ENCODE measurements at places on chromosomes 1 and 21. TPM values are rescaled to one million over a fixed set of nuclear protein-coding genes. Genes with fewer than 3 reads are reported as not detected.

DNA sequence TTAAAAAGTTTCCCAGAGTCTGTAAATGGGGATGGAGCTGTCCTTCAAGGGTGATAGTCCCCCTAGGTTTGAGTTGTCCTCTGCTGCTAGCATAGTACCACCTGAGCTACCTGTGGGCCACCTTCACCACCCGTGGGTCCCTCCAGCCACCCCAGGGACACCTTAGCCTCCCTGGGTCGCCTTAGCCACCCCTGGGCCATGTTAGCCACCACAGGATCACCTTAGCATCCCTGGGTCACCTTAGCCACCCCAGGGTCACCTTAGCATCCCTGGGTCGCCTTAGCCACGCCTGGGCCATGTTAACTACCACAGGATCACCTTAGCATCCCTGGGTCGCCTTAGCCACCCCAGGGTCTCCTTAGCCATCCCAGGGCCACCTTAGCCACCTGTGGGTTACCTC lies 67.1 kb downstream of the ADARB1 start:
- H3K36me3 ChIP-seq = peaks cover 11% of the 10 kb centered on the region
- no peak for DNase-seq
- H3K27me3 ChIP-seq = no peaks in the 10 kb centered on the region
- H3K4me1 ChIP-seq = no peaks in the 10 kb centered on the region
- H3K27ac ChIP-seq = no peak overlapping the region

Gene DNAJC28
- 0.17 TPM for total RNA-seq

Gene SAMD13
- total RNA-seq = not detected

DNA sequence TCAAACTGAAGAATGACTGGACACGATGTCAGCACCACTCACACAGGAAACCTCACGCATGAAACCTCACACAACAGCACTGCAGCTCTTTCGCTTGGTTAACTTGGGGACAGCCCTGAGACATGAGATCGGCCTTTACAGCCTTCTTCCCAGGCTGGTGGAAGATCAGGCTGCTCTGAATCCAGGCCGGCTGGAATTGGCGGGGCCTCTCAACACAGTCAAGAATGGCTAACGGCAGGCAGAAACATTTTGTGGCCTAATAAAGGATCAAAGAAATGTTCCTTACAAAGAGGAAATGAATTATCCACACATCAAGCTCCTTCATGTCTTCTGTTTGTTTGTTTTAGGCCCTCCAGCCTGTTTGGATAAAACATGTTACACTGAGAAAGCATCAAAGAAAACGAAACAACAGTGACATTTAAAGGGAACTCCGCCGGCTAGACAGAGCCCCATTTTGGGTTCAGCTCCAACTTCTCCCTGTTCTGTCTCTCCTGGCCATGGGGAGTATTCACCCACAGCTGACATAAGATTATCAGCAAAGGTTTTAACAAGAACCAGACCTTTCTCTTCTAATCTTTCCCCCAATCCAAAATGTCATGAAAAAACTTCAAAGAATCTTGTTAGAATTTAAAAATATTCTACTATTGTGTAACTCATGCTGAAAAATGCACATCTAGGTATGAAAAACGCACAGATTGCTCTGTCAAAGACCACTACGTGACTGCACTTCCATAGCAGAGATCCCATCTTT lies 131.2 kb downstream of the SLC45A1 start:
- H3K27me3 ChIP-seq = no peaks in the 10 kb centered on the region
- H3K4me3 ChIP-seq = no peak overlapping the region
- H3K4me1 ChIP-seq = no peaks in the 10 kb centered on the region
- no peaks in the 10 kb centered on the region for H3K36me3 ChIP-seq
- no peak overlapping the region for H3K27ac ChIP-seq
- no peak for DNase-seq

DNA sequence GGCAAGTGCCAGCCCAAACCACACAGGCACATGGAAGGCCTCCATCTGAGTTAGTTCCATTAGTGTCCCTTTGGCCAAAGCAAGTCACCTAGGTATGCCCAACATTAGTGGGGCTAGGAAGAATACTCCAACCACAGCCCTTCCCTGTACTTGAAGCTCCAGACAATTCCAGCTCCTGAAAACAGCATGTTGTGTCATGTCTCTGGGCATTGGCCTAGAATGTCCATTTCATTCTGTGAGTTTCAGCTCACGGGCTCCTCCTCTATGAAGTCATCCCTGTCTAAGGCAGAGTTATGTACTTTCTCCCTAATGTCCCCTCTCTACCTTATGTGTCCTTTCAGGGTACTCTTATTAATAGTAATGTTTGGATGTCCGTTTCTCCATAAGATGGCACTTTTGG lies 96.5 kb upstream of the SPATA6 start:
- H3K4me3 ChIP-seq = no peak overlapping the region
- H3K36me3 ChIP-seq = no peaks in the 10 kb centered on the region
- H3K27me3 ChIP-seq = no peaks in the 10 kb centered on the region
- H3K4me1 ChIP-seq = no peaks in the 10 kb centered on the region
- DNase-seq = no peak

Gene SPRR2F
- not detected for total RNA-seq

GRCh38 chr1:25074351-25075227 lies 144.5 kb upstream of the RUNX3 start:
- no peak overlapping the region for H3K4me3 ChIP-seq
- no peak overlapping the region for H3K27ac ChIP-seq
- no peaks in the 10 kb centered on the region for H3K27me3 ChIP-seq
- no peaks in the 10 kb centered on the region for H3K4me1 ChIP-seq
- no peaks in the 10 kb centered on the region for H3K36me3 ChIP-seq

GRCh38 chr1:247334378-247335133 lies 2.9 kb upstream of the ZNF496 start:
- H3K4me3 ChIP-seq = no peak overlapping the region
- DNase-seq = no peak
- no peak overlapping the region for H3K27ac ChIP-seq
- H3K27me3 ChIP-seq = no peaks in the 10 kb centered on the region
- H3K36me3 ChIP-seq = no peaks in the 10 kb centered on the region
- peaks cover 13% of the 10 kb centered on the region for H3K4me1 ChIP-seq

Gene SPRR2B
- total RNA-seq = not detected

DNA sequence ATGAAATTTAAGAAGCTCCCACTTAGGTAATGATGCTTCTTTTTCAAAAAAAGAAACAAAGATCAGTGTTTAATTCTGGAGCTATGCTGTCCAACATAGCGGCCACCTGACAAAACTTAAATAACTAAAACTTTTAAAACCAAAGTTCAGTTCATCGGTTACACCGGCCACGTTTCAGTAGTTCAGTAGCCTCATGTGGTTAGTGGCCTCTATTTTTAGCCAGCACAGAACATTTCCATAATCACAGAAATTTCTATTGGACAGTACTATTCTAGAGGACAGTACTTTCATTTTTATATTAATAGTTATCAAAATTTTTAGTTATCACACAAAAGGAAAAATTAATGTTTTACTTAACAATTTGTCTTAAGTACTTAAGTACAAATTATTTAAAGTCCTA lies 141.0 kb downstream of the USP25 start:
- H3K4me3 ChIP-seq = no peak overlapping the region
- no peaks in the 10 kb centered on the region for H3K27me3 ChIP-seq
- peaks cover 63% of the 10 kb centered on the region for H3K36me3 ChIP-seq
- H3K27ac ChIP-seq = no peak overlapping the region

GRCh38 chr1:18009478-18009961 lies 98.1 kb upstream of the IGSF21 start:
- no peaks in the 10 kb centered on the region for H3K27me3 ChIP-seq
- no peak for DNase-seq
- H3K4me3 ChIP-seq = no peak overlapping the region
- no peaks in the 10 kb centered on the region for H3K36me3 ChIP-seq

Gene UROD
- 49.5 TPM for total RNA-seq

- no peak for DNase-seq
- H3K27ac ChIP-seq = no peak overlapping the region
- peaks cover 10% of the 10 kb centered on the region for H3K4me1 ChIP-seq
- no peak overlapping the region for H3K4me3 ChIP-seq
- peaks cover 17% of the 10 kb centered on the region for H3K36me3 ChIP-seq
- H3K27me3 ChIP-seq = no peaks in the 10 kb centered on the region
Measured at GRCh38 chr1:224196813-224197600, 14.0 kb downstream of the DEGS1 start.

Gene LEMD1
- not detected for total RNA-seq

Gene PAPPA2
- total RNA-seq = 0.12 TPM

Gene KCNQ4
- total RNA-seq = 0.44 TPM

Gene SEMA6C
- total RNA-seq = 7.2 TPM

All from CD4-positive, CD25-positive, alpha-beta regulatory T cell (primary cell).